ENCODE measurements at places on chromosomes 6 and 20.

DNA sequence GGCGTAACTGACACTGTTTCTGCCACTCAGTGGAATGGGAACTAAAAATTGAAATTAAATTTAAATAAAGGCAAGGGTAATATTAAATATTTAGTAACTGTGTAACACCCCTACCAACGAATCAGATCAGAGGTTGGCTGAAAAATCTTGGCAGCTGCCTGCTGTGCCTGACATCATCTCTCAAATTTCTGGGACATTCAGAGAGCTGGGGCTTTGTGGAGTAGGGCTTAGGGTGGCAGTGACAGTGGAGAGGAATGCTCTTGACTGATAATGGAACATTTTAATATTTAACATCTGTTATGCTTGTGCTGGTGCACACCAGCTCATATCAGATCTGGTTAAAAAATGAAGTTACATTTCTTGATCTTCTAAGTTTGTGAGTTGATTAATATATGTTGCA lies 62.2 kb downstream of the RFPL4B start:
- peak; percentile 73 for DNase-seq

DNA sequence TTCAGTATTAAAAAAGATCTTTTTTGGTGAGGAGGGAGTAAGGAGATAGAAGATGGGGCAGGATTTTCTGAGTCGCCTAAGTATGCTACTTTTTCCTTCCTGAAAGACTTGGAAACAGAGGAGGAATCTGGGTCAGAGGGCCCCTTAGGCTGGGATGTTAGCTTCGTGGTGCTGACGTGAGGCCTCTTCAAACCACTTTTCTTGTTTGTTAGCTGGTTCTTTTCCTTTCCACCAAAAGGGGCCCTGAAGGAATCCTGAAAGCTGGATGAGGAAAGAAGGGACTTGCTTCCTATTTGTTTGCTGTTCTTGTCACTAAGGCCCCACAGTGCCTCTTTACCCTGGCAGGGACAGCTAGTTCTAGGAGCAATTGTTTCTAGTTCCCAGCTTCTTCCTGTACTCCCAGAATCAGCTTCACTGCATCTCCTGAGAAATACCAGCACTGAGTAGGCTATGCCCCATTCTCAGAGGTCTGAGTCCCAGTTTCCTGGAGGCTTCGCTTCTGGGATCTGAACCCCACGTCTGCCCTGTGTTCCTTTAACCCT lies 2.2 kb upstream of the IL20RA start:
- DNase-seq: no peak

DNA sequence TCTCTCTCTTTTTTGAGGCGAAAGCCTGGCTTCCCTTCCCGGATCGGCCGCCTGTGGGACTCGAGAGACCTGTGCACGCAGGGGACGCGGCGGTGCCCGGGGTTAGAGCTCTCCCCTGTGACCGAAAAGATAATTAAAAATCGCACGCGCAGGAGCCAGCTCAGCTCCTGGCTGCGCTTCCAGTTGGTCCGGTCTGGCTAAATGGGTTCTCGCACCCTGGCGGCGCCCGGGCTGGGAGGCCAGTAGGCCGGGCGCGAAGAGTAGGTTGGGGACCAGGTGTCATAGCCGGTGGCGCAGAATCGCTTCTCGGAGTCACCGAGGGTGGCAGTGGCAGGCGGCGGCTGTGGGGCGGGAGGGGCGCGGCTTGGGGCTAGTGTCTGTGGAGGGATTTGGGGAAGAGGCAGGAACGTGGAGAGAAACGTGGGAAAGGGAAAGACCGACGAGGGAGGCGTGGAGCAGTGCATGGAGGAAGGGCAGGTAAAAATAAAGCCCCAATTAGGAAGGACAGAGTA lies 41.9 kb upstream of the SUPT3H start:
- peak; percentile 61 for DNase-seq

DNA sequence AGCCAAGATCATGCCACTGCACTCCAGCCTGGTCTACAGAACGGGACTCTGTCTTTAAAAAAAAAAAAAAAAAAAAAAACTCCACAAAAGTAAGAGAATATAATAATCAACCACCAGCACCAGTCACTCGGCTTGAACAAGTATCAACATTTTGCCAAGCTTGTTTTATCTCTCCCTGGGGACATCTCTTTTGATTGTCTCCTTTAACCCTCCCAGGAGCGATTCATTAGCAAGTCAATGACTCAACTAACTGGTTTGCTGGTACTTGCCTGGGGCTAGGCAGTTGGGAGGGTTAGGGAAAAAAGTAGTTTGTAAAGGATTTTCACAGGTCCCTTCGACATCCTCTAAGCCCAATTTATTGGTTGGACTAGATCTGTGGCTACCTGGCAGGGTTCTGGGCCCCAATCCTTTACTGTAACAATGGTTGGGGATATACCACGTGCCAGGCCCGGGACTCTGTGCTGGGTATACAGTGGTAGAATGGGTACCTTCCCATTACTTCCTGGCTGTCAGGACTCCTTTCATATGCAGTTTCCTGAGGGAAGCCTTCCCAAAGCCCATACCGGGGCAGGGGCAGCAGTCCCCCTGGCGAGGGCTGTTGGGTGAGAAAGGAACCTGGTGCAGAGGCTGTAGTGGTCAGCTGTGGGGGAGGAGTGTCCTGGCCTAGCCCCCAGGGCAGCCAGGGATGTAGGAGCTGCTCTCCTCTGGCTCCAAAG lies 12.2 kb downstream of the TGIF2 start:
- DNase-seq: peak; percentile 41

DNA sequence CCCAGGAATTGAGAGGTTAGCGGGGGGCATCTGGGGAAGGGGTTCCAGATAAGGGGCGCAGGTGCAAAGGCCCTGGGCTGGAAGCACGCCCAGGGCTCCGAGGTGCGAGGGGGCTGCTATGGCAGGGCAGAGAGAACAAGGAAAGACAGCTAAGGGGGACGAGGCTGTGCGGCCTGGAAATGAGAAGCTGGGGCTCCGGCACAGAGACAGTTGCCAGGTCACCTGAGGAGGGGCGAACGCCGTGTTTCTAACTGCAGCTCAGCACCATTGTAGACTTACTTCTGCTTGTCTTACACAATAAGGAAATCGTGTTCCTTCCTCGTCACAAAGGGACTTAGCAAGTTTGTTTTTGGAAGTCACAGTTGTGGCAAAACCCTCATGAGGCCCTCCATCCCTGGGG lies 68.9 kb upstream of the TBXT start:
- DNase-seq: no peak

DNA sequence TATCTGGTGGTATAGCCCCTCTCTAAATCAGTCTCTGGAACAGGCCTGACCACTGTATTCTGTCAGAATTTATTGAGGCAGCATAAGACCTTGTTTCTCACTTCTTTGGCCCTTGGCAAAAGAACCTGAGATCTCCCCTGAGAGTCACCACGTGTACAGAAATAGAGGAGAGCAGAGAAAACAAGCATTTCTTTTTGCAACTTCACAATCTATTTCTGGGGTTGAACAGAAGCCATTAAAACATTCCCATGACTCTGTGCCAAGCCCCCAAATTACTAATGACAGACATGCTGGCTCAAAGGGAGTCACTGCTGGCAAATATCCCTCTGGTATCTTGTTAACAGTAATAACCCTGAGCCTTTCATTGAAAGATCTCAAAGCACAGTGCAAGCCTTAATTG lies 395.3 kb downstream of the MAFB start:
- DNase-seq: no peak

DNA sequence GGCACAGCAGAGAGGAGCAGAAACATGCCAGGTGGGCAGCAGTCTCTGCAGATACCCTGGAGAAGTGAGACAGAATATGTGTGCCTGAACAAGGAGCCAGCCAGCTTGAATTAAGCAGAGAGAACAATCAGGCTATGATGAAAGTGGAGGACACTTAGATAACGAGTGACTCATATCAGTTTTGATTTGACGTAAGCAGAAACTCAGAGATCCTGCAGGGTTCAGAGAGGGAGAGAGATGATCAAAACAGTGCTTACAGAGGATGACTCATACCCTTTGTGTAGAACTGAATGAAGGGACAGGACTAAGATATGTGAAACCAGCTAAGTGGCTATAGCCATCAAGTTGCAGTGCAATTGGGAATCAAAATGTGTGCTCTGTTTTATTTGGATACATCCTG lies 300.7 kb downstream of the TENT5A start:
- no peak for DNase-seq

DNA sequence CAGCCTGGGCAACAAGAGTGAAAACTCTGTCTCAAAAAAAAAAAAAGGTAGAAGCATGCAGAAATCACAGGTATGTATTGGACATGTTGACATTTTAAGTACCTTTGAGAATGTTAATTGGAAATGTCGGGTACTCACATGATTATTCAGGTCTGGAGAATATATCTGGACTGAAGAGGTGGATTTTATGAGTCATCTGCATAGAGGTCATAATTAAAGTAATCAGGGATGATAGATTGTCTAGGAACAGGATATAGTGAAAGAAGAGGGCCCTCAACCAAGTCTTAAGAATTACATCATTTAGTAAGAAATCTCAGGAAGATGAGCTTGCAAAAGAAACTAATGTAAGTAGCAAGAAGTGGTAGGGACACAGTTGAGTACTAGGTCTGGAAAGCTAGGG lies 212.5 kb downstream of the UTRN start:
- DNase-seq: no peak

- DNase-seq: peak; percentile 15
Measured at GRCh38 chr6:127547215-127547614, 28.1 kb upstream of the MTCL3 start.

DNA sequence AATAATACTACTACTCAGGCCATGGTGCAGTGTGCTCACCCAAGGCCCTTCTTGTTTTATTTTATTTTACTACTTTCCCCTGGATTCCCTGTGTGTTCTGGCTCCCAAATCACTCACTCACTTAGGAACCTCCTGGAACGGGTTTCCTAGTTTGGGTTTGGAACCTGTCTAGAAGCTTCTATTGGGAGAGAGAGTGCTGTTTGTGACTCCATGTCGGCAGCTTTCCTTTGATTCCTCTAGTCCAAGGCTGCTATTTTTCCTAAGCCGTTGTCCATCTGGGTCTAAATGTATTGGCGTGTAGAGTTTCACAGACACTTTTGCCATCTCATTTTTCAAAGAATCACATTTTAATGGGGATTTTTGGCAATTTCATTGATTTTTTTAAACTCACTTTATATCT lies 70.8 kb downstream of the FOXA2 start:
- no peak for DNase-seq

DNA sequence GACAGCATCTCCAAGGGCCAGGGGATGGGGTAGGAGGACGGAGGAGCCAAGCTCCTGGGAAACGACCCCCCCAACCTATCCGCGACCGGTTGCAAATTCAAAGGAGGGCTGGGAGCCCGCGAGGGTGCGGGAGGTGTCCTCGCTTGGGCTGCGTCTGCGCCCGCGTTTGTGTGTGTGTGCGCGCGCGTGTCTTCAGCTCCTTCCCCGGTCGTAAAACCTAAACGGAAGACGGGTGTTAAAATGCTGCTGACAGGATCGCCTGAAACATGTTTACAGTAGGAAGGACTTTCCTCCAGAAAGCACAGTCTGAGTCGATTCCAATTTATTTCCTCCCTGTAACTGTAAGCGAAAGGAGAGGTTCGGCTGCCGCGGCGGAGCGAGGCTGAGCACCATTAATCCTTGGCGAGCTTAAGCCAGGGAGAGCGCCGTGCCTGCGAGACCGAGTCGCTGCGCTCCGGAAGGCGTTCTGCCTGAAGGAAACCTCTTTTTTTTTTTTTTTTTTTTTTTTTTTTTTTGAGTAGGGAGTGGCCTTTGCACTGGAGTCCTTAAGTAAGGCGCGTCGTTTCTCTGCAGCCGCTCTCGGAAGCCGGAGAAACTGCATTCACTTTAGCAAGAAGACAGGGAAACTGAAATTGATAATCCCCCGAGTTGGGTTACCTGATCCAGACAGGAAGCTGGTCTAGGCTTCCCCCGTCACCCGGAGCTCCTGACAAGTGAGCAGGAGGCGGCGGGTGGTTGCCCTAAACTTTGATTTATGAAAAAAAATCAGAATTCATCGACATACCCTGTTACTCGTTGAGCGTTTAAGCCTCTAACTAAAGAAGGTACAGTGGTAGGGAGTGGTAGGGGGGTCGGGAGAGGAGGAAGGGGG lies 4.8 kb upstream of the SOX4 start:
- peak; percentile 58 for DNase-seq

DNA sequence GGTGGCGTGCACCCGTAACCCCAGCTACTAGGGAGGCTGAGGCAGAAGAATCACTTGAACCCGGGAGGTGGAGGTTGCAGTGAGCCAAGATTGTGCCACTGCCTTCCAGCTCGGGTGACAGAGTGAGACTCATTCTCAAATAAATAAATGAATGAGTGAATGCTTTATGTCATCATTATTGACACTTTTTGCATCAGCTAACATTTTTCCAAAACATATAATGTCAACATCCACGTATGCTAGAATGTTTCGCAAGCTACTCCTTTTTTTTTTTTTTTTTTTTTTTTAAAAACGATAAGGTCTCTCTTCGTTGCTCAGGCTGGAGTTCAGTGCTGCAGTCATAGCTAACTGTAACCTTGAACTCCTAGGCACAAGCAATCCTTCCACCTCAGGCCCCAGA lies 72.2 kb downstream of the SENP6 start:
- DNase-seq: no peak

- DNase-seq: no peak
Measured at GRCh38 chr20:13659288-13659687, 20.6 kb upstream of the TASP1 start.

- no peak for DNase-seq
Measured at GRCh38 chr20:19860737-19861136, 102.7 kb downstream of the RIN2 start.

- DNase-seq: no peak
Measured at GRCh38 chr6:55405474-55406235, 78.4 kb downstream of the GFRAL start.

DNA sequence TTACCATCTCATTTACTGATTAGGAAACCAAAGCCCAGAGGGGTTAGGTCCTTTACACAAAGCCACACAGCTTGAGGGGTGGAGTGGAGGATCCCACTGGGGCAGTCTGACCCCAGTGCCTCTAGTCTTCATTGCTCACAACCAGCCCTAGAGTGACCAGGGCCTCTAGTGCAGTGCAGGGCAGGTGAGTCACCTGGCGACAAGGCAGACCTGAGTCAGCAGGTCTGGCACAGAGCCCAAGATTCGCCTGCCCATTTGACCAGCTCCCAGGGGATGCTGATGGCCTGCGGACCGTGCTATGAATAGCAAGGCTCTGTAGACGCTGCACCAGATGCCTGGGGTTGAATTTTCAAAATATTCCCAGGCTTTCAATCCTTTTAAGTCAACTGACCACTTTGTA lies 29.9 kb downstream of the CDH26 start:
- no peak for DNase-seq

DNA sequence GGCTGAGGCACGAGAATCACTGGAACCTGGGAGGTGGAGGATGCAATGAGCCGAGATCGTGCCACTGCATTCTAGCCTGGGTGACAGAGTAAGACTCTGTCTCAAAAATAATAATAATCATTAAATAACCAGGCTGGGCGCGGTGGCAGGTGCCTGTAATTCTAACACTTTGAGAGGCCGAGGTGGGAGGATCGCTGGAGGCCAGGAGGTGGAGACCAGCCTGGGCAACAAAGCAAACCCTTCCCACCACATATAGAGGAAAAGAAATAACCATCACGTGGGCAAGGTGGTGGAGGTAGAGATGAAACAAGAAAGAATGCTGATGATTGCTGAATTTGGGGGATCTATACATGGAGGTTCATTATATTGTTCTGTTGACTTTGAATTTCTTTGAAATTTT lies 63.4 kb upstream of the PIM1 start:
- no peak for DNase-seq

- no peak for DNase-seq
Measured at GRCh38 chr6:25320459-25320858, 41.3 kb downstream of the CARMIL1 start.

- no peak for DNase-seq
Measured at GRCh38 chr20:19185083-19185482, 27.4 kb upstream of the SLC24A3 start.

- no peak for DNase-seq
Measured at GRCh38 chr20:55830121-55830827, 175.0 kb downstream of the CBLN4 start.

Measured in SJCRH30 (cell line).